Thymus (tissue), 14 donors: ENCODE measurements at places on chromosomes 1 and 21. TPM values are rescaled to one million over a fixed set of nuclear protein-coding genes. Genes with fewer than 3 reads are reported as not detected.

Gene ADAM30
- total RNA-seq, result not detected

Gene RGS5
- total RNA-seq, result 9.2 TPM

DNA sequence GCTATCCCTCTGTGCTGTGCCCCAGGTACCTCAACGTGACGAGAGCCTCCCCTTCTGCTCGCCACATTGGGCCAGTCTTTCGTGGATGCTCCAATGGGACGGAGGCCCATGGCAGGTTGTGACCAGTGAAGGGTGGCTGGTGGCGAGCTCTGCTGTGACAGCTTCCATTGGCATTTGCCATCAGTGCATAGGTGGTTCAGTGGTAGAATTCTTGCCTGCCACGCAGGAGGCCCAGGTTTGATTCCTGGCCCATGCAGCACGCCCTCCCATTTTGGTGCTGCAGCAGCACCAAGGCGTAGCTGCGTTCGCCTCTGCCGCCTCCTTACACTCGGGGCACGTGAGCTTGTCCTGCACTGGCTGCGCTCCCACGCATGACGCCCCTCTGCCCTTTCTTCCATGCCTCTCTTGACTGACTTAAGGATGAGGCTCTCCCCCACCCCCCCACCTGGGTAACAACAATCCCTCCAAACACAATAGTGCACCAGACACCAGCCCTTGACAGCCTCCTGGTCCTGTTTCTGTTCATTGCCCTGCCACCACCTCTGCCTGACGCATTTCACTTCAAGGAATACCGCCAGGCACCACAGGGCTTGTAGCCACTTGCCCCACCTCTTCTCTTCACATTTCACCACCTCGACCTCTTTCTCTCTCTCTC is 24.7 kb upstream of the FCGR2A start:
- H3K4me1 ChIP-seq, result no peaks in the 10 kb centered on the region
- H3K36me3 ChIP-seq, result no peaks in the 10 kb centered on the region
- H3K4me3 ChIP-seq, result no peak overlapping the region
- DNase-seq, result no peak
- H3K27ac ChIP-seq, result no peak overlapping the region
- peaks cover 29% of the 10 kb centered on the region for H3K27me3 ChIP-seq

GRCh38 chr1:3593334-3593733 is 18.0 kb downstream of the MEGF6 start:
- no peak for DNase-seq
- H3K27ac ChIP-seq, result no peak overlapping the region
- no peak overlapping the region for H3K4me3 ChIP-seq
- no peaks in the 10 kb centered on the region for H3K27me3 ChIP-seq
- peaks cover 10% of the 10 kb centered on the region for H3K4me1 ChIP-seq
- no peaks in the 10 kb centered on the region for H3K36me3 ChIP-seq

- H3K27me3 ChIP-seq, result peaks cover 28% of the 10 kb centered on the region
- no peak overlapping the region for H3K27ac ChIP-seq
- no peaks in the 10 kb centered on the region for H3K36me3 ChIP-seq
Observed at GRCh38 chr1:205373798-205374175, 17.1 kb upstream of the KLHDC8A start.

GRCh38 chr1:184022668-184023067 is 14.9 kb downstream of the COLGALT2 start:
- no peak overlapping the region for H3K27ac ChIP-seq
- H3K27me3 ChIP-seq, result no peaks in the 10 kb centered on the region
- no peaks in the 10 kb centered on the region for H3K36me3 ChIP-seq

GRCh38 chr1:86461482-86461881 is 7.2 kb upstream of the CLCA1 start:
- no peaks in the 10 kb centered on the region for H3K36me3 ChIP-seq
- peak; percentile 57 for DNase-seq
- no peaks in the 10 kb centered on the region for H3K4me1 ChIP-seq
- H3K27ac ChIP-seq, result no peak overlapping the region
- H3K4me3 ChIP-seq, result no peak overlapping the region

GRCh38 chr1:12143631-12144155 is 23.1 kb upstream of the TNFRSF1B start:
- H3K27me3 ChIP-seq, result no peaks in the 10 kb centered on the region
- H3K36me3 ChIP-seq, result no peaks in the 10 kb centered on the region
- peaks cover 45% of the 10 kb centered on the region for H3K4me1 ChIP-seq

GRCh38 chr1:245822996-245823395 is 668.2 kb downstream of the KIF26B start:
- H3K4me3 ChIP-seq, result no peak overlapping the region
- H3K27me3 ChIP-seq, result no peaks in the 10 kb centered on the region
- H3K36me3 ChIP-seq, result no peaks in the 10 kb centered on the region
- H3K4me1 ChIP-seq, result no peaks in the 10 kb centered on the region
- no peak for DNase-seq

- no peaks in the 10 kb centered on the region for H3K4me1 ChIP-seq
- no peaks in the 10 kb centered on the region for H3K36me3 ChIP-seq
- no peaks in the 10 kb centered on the region for H3K27me3 ChIP-seq
- DNase-seq, result peak; percentile 78
Observed at GRCh38 chr1:103514920-103515503, 10.5 kb upstream of the RNPC3 start.
